T-cell (primary cell): ENCODE measurements at places on chromosomes 2 and 18.

DNA sequence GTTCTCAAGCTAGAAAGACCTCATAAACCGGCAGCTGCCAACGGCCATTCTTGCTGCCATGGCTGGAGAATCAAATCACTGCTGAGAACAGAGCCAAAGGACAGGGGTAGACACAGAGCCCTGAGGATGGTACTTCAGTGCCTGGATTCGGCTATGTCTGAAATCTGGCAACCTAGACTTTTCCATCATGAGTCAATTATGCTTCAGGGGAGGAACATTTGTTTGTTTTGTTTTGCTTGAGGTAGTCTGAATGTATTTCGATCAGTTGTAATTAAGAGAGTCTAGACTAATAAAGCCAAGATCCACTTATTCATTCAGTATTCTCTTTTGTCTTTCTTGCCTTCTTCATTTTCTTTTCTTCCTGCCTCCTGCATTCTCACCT lies 122.8 kb upstream of the SH3BP4 start:
- no peak for DNase-seq

- no peak for DNase-seq
Observed at GRCh38 chr2:215507136-215507535, 71.3 kb upstream of the FN1 start.

- DNase-seq: no peak
Observed at GRCh38 chr2:47300081-47300480, 102.9 kb upstream of the MSH2 start.

- no peak for DNase-seq
Observed at GRCh38 chr2:67650291-67651133, 253.4 kb downstream of the ETAA1 start.

DNA sequence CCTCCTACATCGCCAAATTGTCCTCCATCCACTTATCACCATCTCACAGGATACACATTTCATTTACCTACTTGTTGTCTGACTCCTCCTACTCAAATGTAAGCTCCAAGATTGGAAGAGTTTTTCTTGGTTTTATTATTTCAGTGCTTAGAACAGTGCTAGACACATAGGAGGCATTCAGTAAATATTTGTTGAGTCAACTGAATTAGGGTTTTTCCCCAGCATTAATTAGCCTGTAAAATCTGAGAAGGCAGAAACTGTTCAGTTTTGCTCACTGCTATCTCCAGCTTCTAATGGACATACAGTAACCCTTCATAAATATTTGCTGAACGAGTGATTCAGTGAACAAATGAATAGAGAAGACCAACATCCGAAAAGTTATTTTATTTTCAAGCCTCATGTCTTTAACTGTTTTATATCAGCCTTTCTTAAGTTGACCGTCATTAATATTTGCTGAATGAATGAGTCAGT lies 800 bp downstream of the TTC21B start:
- no peak for DNase-seq

DNA sequence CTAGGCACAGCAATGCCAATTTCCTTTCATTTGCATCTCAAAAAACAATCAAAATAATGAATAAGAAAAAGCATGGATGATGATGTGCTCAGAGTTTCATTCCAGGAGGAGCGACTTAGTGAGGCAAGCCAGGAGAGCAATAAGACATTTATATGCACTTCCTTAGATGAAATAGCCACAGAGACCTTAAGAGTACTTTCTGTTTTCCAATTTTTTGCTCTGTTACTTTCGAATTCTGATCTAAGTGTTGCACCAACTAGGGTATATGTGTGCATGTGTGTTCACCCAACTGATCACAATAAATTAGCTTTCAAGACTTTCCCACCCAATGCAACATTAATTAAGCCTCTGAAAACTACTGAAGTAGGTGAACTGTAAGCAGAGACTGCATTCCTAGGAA lies 709 bp downstream of the RAB27B start:
- no peak for DNase-seq

DNA sequence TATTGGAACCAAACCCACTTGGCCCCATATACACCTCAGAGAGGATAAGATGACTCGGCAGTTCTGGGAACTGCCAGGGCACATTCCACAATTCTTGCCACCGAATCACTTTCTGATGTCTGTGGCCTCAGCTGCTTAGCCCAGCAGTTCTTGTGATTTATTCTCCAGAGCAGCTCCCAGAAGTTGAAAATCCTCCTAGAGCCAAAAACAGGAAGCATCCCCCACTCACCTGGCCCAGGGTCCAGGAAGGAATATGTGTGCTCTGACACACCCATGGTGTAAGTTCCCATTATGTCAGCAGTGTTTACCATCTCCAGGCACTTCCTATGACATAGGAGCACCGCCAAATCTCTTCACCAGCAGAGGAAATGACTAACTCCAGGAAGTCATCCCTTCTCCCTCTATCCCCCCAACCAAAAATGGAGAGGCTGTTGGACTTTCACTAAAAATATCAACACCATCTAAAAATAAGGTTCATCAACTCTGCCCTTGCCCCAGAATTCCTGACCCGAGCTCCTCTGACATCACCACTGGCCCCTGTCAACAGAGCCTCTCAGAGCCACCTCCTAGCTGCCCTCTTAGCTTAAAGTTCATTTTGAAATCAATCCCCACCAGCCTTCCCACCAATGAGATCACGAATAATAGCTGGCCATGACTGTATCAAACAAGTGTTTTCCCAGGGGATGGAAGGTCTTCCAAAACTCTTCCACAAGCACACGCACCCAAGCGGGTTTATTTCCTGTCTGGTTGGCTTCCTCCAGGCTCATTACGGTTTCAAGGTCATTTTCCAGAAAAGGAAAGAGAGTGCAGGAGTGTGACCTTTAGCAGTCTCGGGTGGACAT lies 223.1 kb upstream of the PARD3B start:
- no peak for DNase-seq

DNA sequence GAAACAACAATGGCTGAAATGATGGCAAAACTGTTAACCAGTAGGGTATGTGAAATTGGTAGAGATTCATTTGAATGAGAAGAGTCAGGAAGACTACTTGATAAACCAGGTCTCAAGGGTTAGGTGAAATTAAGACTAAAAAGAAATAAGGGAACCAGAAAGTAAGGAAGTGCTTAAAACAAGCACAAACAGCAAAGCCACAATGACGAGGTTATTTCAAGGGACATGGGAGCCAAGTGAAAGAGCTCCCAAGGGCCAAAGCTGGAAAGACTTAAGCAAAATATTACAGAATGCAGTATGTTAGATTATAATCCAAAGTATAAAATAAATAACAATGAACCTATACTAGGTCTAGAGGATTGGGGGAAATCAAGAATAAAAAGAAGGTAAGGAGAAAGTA lies 19.3 kb upstream of the CD302 start:
- DNase-seq: no peak

GRCh38 chr18:37484983-37485834 lies 80.4 kb downstream of the CELF4 start:
- DNase-seq: no peak

DNA sequence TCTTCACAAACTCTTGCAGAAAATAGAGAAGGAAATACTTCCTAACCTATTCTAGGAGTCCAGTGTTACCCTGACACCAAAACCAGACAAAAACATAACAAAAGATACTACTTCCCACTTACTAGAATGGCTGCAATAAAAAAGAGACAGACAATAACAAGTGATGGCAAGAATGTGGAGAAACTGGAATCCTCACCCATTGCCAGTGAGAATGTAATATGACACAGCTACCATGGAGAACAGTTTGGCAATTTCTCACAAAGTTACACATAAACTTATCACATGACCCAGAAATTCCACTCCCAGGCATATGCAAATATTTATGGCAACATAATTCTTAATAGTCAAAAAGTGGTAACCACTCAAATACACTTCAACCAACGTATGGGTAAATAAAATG lies 209.8 kb upstream of the CTAGE1 start:
- DNase-seq: no peak

GRCh38 chr2:23940718-23941620 lies 706 bp downstream of the UBXN2A start:
- peak; percentile 36 for DNase-seq

GRCh38 chr2:169050476-169051240 lies 18.7 kb upstream of the DHRS9 start:
- no peak for DNase-seq

DNA sequence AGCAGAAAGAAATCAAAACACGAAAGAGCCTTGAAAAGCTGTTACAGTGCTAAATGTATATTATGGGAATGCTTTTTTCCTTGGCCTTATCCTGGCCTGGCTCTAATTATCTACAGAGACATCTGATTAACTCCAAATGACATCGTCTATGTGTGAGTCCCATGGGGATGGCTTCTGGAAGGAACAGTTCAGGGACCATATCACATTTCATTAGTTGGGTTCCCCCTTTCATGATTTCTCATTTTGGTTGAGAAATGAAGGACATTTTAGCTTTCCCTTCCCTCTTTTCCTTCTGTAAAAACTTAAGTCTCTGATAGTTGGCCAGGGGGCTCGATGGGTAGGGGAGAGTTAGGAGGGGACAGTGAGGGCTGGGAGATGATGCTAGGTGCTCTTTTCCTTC lies 116.7 kb downstream of the PRKCE start:
- DNase-seq: no peak
